ENCODE measurements at places on chromosomes 16 and 17.
A peak's percentile ranks its signal among the peaks of the same experiment; 100 is the strongest.

GRCh38 chr17:53101706-53102105 lies 721.0 kb upstream of the KIF2B start:
- DNase-seq: no peak

- peak; percentile 85 for DNase-seq
These were observed 4.2 kb downstream of the MTSS2 start for GRCh38 chr16:70681382-70682238.

- DNase-seq: no peak
These were observed 224.7 kb upstream of the ASIC2 start for GRCh38 chr17:33517746-33518145.

GRCh38 chr17:66260275-66260674 lies 31.1 kb upstream of the APOH start:
- DNase-seq: no peak

GRCh38 chr17:29407856-29408255 lies 17.7 kb downstream of the TAOK1 start:
- no peak for DNase-seq

- no peak for DNase-seq
These were observed 50.0 kb downstream of the USP10 start for GRCh38 chr16:84749815-84750214.

DNA sequence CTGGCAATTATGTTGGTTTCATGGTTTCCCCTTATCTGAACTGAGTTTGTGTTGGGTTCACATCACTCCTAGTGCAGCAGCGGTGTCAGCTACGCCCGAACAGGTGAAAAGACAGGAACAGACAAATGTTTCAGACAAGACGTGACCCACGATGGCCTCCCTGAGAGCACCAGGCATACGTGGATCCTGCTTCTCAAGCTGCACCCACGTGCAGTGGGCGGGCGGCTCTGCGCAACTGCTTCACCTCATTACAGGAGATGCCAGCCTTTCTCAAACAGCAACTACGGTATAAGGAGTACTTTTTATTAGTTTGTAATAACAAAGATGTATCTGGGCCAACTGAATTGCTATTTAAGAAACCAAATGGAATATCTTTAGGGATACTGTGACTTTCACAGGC lies 32.8 kb upstream of the SLC38A8 start:
- DNase-seq: peak; percentile 95

- no peak for DNase-seq
These were observed 2.0 kb upstream of the BRICD5 start for GRCh38 chr16:2212362-2213324.

All from caudate nucleus (tissue), 63 donors.